ENCODE measurements at places on chromosomes 4 and X.

- DNase-seq, result no peak
Observed at GRCh38 chr4:65190780-65191179, 479.5 kb downstream of the EPHA5 start.

- no peak for DNase-seq
Observed at GRCh38 chr4:99447079-99447478, 11.9 kb upstream of the ADH7 start.

GRCh38 chr4:75630937-75631329, 605 bp upstream of the CDKL2 start:
- DNase-seq, result no peak

DNA sequence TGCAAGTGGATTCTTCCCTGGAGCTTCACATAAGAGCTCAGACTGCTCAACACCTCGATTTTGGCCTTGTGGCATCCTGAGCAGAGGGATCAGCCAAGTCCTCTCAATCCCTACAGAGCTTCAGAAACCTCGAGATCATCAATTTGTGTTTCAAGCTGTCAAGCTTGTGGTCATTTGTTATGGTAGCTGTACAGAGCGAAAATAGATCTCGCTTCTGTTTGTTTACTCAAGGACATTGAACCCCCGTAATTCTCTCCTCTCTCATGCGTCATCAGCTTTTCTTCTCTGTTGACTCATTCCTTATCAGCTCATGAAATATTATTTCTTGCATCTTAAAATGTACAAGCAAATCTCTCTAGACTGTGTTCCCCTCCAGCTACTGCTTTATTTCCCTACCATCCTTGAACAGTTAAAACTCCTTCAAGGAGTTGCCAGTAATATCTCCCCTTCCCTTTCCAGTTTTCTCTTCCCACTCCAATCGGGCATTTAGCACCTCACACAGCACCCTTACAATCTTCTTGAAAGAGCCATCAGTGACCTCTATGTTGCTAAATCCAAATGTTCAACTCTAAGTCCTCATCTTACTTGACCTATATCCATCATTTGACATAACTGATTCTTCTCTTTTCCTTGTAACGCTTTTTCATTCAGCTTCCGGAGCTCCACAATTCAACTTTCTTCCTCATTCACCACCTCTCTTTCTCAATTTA, 106.2 kb upstream of the FAT1 start:
- no peak for DNase-seq

DNA sequence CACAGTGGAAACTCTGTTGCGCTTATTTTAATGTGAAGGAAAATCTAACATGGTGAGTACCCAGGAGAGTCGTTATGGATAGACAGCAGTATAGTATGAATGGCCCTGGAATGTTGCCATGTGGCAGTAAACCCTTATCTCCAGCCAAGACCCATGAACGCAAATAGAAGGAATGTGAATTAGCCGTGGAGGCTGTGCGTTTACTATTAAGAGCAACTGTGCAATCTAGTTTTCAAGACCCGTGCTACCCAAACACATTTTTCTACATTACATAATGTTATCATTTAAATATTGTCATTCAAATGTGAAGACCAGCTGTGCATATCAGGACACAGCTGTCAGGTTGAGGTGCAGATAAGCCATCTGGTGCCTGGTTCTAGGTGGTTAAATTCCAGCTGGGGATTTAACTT, 13.3 kb upstream of the AGA start:
- DNase-seq, result no peak

DNA sequence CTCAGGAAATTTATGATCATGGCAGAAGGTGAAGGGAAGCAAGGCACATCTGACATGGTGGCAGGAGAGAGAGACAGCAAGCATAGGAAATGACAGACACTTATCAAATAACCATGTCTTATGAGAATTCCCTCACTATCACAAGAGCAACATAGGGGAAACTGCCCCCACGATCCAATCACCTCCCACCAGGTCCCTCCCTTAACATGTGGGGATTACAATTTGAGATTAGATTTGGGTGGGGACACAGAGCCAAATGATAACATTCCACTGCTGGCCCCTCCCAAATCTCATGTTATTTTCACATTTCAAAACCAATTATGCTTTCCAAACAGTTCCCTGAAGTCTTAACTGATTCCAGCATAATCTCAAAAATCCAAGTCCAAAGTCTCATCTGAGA, 8.2 kb upstream of the TMA16 start:
- no peak for DNase-seq

DNA sequence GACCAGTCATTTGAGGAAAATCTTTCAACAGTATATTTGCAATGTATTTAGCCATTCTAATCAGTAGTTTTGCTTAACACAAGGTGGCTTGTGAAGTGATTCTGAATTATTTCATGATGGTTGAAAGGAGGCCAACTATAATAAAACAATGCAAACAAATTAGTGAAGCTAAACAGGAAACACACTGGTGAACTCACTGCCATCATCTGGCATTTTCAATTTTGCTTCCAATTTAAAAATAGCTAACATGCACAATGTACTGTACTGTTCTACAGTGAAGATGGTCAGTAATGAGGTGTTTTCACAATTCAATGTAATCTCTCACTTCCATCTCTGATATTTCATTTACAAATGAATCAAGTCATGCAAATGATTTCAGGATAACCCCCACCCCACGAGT, 31.1 kb downstream of the PGRMC2 start:
- no peak for DNase-seq

GRCh38 chrX:137418086-137418485, 147.8 kb upstream of the ZIC3 start:
- no peak for DNase-seq

- no peak for DNase-seq
Observed at GRCh38 chr4:1752284-1753041, 31.1 kb downstream of the TACC3 start.

DNA sequence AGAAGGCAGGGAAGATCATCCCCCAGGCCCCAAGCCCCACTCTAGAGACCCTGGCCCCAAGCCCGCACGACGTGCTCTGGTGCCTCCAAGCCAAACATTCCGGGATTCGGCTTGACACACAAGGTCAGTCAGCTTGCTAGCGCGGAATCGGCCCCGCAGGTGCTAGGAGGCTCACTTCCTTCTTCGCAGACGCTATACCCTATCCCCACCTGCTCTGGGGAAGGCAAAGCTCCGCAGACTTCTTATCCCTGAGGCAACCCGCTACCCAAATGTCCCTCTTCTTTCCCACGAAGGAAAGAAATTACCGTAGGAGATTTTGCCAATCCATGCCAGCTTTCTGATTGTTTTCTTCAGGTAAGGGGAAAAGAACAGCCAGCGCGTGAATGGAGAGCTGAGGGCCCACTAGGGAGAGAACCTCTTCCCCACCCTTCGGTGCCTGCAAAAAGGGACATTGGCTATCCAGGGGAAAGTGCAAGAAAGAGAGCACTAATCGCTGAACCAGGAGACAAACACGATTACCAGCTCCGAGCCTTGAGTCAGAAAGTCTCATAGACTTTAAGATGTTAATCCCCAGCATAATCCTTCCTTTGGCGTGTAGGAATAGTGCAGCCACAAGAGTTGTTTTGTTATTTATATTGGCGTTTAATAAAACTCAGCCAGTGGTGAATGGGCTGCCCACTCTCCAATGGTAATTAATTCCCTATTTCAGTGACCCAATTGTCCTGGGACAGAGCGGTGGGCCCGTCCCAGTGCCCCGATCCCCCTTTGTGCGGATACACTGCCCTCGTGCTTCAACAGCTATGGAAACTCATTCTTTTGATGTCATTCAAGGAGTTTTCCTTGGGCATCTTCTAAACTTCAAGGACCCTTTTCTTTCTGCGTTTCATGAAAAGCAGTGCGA, 5.4 kb upstream of the NEUROG2 start:
- DNase-seq, result no peak

DNA sequence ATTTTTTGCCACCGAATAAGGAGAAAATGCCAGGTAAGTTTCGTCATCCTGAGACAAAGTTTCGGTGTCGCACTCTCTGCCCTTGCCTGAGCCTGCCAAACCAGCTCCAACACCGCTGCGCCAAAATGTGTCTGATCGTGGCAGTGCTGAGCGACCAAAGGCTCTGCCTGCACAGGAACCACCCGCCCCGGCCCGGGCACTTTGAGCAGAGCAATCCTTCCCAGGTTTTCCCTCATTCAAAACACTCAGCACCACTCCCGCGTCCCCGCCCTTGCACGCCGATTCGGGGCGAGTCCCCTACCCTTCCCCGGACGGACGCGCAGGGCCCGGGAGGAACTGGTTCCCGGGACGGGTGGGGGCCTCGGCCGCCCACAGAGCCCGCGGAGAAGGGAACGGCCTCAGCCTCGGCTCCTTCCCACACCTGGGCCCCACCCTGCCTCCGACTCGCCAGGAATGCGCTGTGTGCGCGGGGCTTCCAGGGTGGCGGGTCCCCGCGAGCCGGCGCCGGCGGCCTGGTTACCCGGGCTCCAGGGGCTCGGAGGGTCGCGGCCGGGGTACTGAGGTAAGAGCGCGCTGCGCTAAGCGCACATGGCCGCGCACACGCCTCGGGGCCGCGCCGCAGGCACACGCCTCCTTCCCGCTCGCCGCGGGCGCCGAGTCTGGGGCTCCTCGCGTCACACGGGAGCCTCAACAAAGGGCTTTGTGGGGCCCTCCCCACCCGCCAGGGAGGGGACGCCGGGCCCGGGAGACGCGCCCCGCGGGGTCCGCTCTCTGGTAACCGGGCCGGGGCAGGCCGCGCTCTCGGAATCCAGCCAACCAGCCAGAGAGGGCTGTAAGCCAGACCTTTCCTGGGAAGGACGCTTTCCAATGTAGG, at the start of gene C4orf36:
C4orf36 (minus strand) TSS at position 661 of the 874 bp plus-strand sequence. CDS start 902 bp downstream, outside the sequence.
- DNase-seq, result no peak

DNA sequence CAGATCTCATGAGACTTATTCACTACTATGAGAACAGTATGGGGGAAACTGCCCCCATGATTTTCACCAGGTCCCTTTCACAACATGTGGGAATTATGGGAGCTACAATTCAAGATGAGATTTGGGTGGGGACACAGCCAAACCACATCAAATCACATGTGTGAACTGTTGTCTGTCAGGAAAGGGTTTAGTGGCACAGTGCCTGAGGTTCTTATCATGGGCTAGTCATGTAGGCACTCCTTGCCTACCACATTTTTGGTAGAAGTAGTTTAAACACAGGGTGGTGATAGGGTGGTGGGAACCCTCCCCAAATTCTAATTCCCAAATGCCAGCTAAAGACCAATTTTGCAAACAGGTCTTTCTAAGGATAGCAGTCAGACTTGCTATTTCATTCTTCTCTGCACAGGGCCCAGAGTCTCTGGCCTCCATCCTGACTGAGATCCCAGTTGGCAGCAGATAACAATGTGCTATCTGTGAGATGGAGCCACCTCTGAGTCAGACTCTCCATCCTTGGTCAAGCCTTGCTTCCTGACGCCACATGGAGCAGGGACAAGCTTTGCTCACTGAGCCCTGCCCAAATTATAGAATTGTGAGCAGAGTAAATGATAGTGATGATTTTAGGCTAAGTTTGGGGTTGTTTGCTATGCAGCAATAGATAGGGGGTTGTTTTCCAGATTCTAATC, 33.5 kb upstream of the SETD7 start:
- no peak for DNase-seq

GRCh38 chr4:79181190-79181589, 144.7 kb downstream of the NAA11 start:
- DNase-seq, result no peak

DNA sequence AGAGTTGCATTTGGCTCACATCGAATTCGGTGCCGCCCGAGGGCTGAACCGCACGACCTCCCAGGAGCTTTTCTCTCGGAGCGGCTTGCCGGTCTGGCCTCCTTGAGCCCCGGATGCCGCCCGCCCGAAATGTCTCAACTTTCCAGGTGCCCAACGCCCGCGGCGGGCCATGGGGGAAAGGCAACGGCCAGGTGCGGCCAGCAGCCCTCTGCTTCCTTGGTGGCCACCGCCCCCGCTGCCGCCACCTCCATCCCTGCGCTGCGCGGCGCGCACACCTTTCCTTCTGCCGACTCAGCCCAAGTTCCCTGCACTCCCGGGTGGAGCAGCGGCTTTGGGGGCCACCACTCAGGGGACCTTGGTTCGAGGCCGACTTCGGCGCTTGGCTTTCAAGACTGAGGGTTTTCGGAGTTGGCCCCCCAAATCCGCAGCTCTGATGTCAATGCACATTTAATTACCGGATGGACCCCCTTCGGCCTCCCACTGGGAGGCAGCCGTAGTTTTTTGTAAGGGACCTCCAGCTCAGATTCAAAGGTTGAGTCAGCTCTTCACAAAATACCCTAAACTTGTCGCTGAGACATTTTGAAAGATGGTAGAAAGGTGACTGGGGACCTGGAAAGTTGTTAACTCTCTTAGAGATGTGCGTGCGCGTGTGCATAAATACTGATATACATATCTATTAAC, 1.1 kb downstream of the AFF2 start:
- no peak for DNase-seq

DNA sequence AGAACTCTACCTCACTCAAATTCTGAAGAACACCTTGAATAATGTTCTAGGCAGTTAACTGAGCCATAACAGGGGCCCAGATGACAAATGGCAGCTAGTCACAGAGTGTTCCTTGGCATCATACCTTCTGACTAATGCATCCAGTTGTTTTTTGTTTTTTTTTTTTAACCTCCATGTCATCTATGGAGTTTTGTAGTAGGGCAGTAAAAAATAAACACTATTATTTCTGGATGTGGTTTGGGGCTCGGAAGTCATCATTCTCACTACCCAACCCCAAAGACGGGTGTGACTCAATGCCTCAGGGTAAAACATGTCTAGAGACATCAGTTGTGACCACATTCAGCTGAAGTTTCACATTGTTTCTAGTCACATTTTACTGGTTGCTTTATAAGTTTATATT, 31.2 kb upstream of the MCF2 start:
- DNase-seq, result no peak

DNA sequence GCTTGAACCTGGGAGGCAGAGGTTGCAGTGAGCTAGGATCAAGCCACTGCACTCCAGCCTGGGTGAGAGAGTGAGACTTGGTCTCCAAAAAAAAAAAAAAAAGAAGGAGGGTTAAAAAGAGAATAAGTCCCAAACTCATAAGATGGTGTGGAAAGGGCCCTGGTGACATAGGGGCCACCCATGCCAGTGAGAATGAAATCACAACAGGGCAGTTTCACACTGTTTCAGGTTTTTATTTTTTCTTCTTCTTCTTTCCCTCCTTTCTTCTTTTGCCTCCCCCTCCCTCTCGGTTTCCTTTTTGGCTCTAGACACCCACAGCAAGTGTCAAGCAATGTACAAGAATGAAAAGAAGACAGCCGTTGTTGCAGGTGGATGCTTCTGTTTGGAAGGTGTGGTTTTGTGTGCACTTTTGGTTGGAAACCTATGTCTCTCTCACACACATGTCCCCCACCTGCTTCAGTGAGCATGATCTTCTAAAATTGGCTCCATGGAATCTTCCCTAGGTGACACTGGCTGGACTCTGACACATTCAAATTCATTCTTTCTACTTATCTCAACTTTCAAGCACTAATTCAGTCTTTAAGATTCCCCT, 14.4 kb upstream of the TLR8 start:
- no peak for DNase-seq

DNA sequence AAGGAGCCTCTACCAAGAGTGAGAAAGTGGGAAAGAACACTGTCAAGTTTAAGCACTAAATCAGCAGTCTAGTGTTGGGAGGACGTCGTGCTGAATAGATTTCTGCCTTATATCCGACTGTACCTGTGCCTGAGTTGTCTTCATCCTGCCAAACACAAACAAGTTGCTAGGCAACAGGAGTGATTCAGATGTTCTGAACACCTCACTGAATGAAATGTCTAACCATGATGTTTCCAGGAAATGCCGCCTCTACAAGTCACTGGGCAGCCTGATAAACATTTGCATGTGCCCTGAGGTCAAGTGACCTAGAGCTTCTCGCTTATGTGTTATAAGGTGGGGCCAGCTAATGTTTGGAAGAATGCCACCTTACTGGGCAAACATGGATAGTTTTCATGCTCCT, 37.9 kb downstream of the SGMS2 start:
- no peak for DNase-seq

GRCh38 chr4:146520896-146521540, 722 bp downstream of the SLC10A7 start:
- DNase-seq, result no peak

GRCh38 chr4:16516796-16517439, 290.6 kb upstream of the TAPT1 start:
- DNase-seq, result no peak
